ENCODE measurements at places on chromosomes 13 and 19.

DNA sequence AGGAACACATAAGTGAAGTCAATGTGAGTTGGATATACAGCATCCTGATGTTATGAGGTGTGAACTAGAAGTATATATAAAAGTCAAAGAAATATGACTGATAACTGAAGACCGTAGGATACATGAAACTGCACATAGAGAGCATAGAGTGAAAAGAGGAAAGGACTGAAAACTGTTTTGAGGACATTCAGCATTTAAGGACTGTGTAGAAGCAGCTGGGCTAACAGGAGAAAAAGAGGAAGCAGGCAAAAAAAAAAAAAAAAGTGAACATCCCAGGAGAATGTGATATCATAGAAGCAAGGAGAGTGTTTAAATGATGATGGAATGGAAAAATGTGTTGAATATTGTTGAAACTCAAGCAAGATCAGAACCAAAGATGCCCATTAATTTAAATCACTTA lies 363.5 kb downstream of the PCDH20 start:
- no peak for DNase-seq

DNA sequence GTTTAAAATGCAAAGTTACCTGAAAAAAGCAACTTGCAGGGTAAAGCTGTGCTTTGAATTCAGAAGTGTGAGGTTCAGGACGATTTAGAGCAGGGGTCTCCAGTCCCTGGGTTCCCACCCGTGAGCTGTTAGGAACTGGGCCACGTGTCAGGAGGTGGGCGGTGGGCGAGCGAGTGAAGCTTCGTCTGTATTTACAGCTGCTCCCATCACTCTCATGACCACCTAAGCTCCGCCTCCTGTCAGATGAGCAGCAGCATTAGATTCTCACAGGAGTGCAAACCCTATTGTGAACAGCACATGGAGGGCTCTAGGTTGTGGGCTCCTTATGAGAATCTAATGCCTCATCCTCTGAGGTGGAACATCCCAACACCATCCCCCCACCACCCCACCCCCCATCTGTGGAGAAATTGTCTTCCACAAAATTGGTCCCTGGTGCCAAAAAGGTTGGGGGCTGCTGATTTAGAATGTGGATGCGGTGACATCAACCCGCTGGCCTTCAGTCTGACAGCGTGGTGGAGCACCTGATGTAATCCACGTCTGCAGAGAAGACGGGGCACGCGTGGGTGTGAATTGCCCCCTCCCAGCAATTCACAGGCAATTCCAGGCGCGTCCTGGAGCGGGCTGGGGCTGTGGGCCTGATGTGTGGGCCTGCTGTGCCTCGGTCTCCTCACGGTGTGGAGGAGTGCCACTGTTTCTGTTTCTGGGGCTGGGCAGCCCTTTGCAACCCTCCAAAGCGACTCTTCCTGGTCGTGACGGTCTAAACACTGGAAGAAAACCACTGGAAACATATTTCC lies 214.0 kb upstream of the SOX1 start:
- DNase-seq = peak; percentile 42

- peak; percentile 71 for DNase-seq
Observed at GRCh38 chr19:50461066-50461875, 15.0 kb upstream of the EMC10 start.

- DNase-seq = no peak
Observed at GRCh38 chr13:99255271-99255670, 2.9 kb downstream of the GPR18 start.

GRCh38 chr19:12346896-12347295 lies 13.5 kb upstream of the ZNF563 start:
- DNase-seq = no peak

GRCh38 chr19:52602941-52603340 lies 32.9 kb downstream of the ZNF701 start:
- no peak for DNase-seq

GRCh38 chr13:35771898-35772297 lies 295.4 kb upstream of the MAB21L1 start:
- DNase-seq = no peak

GRCh38 chr13:106874323-106874722 lies 306.4 kb upstream of the ARGLU1 start:
- no peak for DNase-seq

- DNase-seq = no peak
Observed at GRCh38 chr13:70580825-70581224, 472.6 kb upstream of the KLHL1 start.

- DNase-seq = no peak
Observed at GRCh38 chr19:39218230-39219007, 14.4 kb upstream of the SYCN start.

DNA sequence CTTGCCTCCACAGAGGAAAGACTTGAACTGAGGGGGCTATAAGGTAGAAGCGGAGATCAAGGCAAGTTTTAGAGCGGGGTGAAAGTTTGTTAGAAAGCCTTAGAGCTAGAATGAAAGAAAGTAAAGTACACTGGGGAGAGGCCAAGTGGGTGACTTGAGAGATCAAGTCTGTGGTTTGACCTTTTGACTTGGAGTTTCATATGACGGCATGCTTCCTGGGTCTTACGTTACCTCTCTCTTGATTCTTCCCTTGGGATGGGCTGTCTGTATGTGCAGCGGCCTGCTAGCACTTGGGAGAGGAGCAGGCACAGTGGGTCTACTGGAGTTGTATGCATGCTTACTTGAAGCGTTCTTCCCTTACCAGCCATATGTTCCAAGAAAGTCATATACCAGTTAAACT lies 1768.5 kb downstream of the PCDH9 start:
- DNase-seq = peak; percentile 4

DNA sequence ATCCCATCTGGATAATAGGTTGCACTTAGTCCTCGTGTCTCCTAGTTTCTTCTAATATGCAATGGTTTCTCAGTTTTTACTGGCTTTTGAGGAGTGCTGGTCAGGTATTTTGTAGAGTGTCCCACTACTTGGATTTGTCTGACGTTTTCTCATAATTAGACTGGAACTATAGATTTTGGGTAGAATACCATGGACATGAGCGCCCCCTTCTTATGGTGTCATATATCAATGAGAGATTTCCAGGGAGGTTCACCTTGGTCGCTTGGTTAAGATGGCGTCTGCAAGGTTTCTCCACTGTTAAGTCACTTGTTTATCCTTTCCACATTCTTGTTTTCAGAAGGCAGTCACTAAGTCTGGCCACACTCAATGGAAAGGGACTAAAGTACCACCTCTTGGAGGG lies 6.7 kb downstream of the SOHLH2 start:
- DNase-seq = no peak

GRCh38 chr13:25649001-25649633 lies 277.3 kb downstream of the ATP8A2 start:
- DNase-seq = no peak

DNA sequence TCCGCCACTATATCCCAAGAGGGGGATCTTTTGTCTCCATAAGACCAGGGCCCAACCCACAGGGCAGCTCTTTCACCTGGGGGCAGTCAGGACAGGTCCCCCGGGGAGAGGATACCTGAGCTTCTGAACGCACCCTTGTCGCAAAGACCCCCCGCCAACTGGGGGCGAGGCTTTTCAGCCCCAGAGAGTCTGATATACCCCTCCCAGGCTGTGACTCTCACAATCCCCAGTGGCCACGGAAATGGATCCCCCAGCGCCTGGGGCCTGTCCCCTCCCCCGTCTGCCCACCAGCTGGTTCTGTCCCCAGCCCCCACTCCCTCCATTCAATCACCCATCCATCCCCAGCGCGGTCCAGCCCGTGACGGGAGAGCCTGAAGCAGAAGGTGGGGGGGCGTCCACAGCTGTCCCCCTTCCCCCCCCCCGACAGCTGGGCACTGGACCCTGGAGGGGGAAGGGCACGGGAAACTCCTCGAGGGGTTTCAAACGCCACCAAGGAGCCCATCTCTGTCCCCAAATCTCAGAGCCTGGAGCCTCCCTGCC lies 823 bp downstream of the DOCK6 start:
- peak; percentile 43 for DNase-seq

GRCh38 chr19:12866416-12867119 lies 14.7 kb downstream of the DNASE2 start:
- DNase-seq = no peak

DNA sequence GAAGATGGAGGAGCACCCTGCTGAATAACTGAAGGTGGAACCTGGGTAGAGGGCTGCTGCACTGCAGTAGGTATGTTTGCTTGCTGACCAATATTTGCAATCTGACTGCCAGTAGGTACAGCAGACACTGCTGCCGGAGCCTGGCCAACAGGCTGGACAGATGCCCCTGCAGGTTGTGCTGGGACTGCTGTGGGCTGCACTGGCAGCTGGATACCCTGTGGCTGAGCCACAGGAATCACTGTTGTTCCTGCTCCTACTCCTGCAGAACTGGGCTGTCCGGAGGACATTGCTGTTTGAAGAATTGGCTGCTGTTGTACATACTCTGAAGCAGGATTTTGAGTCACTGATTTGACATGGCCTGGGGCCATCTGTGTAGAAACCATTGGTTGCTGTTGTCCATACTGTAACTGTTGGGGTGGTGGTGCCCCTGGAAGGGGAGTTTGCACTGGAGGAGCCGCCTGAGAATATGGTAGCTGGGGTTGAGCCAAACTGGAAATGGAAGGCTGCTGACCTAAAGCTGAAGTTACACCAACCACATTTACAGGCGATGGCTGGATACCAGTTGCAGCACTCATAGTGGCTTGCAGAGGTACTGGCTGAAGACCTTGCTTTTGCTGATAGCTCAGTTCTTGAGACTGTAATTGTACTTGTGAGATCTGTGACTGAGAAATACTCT lies 2.2 kb downstream of the TSC22D1 start:
- peak; percentile 3 for DNase-seq

DNA sequence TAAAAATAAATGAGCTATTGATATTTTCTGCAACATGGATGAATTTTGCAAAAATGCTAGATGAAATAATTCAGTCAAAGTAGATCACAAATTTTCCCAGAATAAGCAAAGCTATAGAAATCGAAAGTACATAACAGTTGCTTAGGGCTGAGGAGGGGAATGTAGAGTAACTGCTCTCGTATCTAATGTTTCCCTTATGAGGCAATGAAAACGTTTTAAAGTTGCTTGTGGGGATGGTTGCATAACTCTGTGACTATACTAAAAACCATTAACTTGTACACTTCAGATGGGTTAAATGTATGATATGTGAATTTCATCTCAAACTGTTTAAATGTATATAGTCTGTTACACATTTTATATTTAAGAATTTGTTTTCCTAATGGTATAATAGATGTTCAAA lies 231.7 kb downstream of the GGACT start:
- no peak for DNase-seq

GRCh38 chr19:4064149-4064495 lies 2.6 kb downstream of the ZBTB7A start:
- peak; percentile 37 for DNase-seq

GRCh38 chr13:42078128-42078808 lies 29.8 kb downstream of the DGKH start:
- DNase-seq = peak; percentile 13

GRCh38 chr13:111296417-111296816 lies 24.0 kb upstream of the TEX29 start:
- DNase-seq = no peak
